A172 (cell line): ENCODE measurements at places on chromosomes 6 and 20. TPM values are rescaled to one million over a fixed set of nuclear protein-coding genes. Genes with fewer than 3 reads are reported as not detected.

LKAAEAR1 gene
- total RNA-seq: 0.24 TPM in 1 of 2 replicates, not detected in the other

KCNS1 gene
- total RNA-seq: not detected in 2 replicates

RCAN2 gene
- total RNA-seq: 0.22 TPM in 1 of 2 replicates, not detected in the other

TXLNB gene
- 0.17 and 0.22 TPM in 2 replicates for total RNA-seq

MUC21 gene
- total RNA-seq: not detected in 2 replicates

MICA gene
- total RNA-seq: 60.3 and 67.6 TPM in 2 replicates

SEMG1 gene
- not detected in 2 replicates for total RNA-seq

NRSN1 gene
- total RNA-seq: not detected in 2 replicates

SLC2A10 gene
- total RNA-seq: 7.3 and 11.8 TPM in 2 replicates

NNAT gene
- total RNA-seq: not detected in 2 replicates

RIOK1 gene
- total RNA-seq: 14.0 and 18.2 TPM in 2 replicates
